ENCODE measurements at places on chromosomes 2 and 18.
A peak's percentile ranks its signal among the peaks of the same experiment; 100 is the strongest.

DNA sequence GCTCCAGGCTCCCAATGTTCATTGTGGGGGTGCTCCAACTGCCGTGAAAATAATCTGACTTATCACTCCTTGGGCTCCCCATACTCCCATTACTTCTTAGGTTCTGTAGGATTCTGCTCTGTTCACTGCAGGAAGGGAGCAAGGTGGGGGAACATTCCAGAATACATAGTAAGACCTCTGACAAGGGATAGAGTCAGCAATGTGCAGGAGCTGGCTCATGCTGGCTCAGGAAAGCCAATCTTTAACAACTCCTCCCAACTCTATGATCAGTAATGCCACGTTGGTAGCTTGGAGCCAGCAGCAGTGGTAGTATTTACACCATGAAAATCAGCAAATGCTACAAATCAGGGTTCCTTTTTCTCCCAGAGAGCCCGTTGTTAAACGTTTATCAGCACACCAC lies 44.4 kb downstream of the FECH start:
- peak; percentile 9 for DNase-seq

DNA sequence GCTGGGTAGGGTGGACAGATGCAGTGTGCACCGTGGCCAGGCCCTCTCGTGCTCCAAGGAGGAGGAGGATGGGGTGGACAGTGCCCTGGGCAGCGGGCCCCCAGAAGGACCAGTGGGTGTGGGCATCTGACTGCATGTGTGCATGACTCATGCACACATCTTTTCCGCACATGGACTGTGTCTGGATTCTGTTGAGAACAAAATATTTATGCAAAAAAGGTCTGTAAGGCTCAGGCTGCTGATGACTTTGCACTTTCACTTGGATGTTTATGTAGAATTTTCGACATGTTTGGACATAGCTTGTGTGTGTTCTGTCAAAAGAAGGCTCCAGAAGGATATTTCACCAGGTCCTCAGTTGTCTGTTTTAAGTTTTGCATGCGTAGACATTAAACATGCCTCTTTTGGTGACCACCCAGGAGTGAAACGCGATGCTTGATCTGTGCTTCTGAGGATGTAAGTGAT lies 45.6 kb downstream of the MTCL1 start:
- DNase-seq, result no peak

DNA sequence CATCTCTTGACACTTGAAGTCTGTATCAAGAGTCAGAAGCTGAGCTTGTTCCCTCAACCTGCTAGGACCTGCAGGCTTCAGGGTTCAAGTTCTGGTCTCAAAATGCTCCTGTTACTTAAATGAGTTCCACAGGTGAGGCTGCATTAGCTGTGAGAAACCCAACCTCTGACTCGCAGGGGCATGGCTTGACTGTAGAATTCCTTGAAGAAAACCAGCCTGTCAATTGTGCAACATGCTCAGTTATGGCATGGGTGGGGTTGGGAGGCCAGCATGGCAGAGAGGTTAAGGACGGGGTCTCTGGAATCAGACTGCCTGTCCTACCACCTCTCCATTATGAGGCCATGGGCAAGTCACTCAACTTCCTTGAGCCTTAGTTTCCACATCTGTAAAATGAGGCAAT lies 235.8 kb downstream of the EN1 start:
- no peak for DNase-seq

- DNase-seq, result no peak
Observed at GRCh38 chr2:170196963-170197362, 19.0 kb downstream of the MYO3B start.

- DNase-seq, result no peak
Observed at GRCh38 chr2:40432921-40433483, 18.9 kb downstream of the SLC8A1 start.

DNA sequence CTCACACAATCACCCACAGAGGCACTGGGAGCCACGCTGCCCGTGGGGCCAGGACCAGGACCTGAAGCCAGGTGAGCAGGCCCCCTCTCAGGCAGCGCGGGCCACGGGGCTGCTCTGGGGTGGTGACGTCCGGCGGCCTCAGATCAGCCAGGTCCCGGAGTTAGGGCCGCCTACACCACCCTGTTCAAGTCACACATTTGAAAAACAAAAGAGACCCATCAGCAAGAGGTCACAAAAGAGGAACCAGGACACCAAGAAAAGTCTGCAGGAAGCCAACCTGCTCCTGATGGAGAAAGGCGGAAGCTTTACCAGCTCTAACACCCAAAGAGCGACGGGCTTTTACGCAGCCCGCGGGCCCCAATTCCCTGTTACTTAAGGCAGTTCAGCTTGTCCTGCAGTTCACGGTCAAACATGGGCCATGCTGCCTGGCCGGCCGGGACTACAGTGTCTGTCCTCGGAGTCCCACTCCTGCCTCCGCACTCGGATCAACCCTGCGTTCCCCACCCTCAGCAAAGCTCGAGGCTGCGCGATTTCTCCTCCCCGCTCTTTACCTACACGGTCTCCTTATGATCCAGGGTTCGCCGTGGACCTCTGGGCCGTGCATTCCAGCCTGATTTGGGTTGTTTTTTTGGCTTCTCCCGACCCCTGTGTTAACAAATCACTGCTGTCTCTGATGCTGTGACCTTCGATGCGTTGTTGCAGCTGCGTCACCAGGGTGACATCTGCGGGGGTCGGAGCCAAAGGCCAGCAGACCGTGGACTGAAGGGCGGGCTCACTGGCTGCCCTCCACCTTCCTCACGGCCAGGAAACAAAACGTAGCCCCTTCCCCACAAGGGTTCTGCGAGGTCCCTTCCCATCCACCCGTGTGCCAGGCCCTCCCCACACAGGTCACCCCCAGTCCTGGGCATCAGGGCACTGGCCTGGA lies 31.0 kb downstream of the SNORC start:
- DNase-seq, result no peak

GRCh38 chr2:239526666-239527415 lies 126.0 kb upstream of the HDAC4 start:
- DNase-seq, result no peak

- peak; percentile 68 for DNase-seq
Observed at GRCh38 chr2:200509612-200510433, at the start of gene KCTD18. KCTD18 (minus strand) TSS chr2:200510068; CDS start chr2:200507016, 3,052 bp downstream.

GRCh38 chr2:200399046-200399445 lies 92.6 kb downstream of the SPATS2L start:
- peak; percentile 75 for DNase-seq

DNA sequence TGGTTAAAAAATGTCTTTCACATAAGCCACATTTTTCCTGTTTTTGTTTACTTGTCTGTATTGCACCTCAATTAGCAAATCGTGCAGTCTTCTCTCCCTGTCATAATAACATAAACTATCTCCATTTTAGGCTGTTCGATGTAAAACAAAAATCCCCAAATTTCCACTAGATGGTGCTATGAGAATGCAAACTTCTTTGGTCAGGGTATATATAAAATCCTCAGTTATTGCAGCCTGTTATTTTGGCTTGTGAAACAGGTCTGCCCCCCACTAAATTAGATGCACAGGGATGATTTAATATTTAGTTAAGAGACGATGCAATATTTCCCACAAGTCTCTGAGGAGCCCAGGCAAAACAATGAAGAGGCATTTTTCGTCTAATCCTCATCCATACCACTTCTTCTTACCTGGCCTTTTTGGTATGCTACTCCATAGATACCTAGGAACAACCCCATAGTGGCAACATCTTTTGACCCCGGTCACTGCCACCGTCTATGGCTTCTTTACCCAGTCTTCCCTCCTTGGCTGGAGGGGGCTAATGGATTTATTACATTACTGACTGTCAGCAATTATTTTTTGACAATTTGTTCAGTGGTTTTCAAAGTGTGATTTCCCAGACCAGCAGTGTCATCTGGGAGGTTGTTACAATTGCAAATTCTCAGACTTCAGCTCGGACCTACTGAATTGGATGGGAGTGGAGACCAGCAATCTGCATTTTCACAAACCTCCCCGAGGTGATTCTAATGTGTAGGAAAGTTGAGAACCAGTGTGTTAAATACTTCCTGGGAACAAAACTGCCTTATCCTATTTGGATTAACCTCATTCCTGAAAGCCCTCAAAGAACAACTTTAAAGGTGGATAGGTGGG lies 117.4 kb upstream of the CWC22 start:
- peak; percentile 46 for DNase-seq

DNA sequence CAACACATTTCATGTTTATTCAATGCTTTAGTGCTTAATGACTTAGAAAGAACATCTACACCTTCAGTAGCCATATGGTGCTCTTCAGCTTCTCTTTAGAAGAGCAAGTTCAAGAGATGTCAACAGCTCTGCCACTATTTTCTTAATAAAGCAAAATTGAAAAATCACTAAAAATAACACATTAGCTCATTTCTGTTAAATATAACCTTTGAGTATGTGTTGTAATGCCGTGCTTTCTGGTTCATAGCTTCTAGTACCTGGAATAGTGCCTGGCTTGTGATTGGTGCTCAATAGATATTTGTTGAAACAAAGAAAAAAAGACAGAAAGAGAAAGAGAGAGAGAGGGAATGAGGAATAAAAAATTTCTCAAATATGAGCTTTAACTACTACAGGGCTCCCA lies 349.8 kb upstream of the SPRED2 start:
- DNase-seq, result no peak

DNA sequence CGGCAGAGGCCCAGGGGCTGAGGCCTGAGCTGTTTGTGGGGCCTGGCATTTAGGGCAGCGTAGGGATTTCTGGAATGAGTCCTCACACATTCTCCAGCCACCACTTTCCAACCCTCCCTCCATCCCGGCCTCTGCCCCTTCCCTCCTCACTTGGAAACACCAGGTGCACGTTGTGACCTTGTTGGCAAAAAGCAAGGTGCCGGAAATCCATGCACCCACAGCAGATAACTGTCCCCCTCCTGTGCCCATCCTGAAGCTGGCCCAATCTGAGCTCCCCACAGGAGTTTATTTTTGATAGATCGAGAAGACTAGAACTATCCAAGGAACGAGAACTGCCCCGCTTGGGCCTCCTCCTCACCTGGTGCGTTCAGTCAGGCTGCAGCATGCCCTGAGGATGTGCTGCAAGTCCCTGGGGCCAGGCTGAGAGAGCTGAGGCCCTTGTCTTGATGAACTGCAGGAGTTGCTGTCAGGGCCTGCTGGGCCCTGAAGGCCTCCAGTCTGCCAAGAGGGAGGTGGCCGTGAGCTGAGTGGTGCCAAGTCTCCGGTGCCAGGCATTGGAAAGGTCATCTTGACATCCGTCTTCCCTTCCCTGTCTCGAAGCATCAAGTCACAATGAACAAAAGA lies 55.8 kb downstream of the CTIF start:
- no peak for DNase-seq

- DNase-seq, result no peak
Observed at GRCh38 chr18:23809415-23809814, 120.2 kb downstream of the LAMA3 start.

Measured in kidney glomerular epithelial cell (primary cell).